ENCODE measurements at places on chromosomes 1 and 21.

DNA sequence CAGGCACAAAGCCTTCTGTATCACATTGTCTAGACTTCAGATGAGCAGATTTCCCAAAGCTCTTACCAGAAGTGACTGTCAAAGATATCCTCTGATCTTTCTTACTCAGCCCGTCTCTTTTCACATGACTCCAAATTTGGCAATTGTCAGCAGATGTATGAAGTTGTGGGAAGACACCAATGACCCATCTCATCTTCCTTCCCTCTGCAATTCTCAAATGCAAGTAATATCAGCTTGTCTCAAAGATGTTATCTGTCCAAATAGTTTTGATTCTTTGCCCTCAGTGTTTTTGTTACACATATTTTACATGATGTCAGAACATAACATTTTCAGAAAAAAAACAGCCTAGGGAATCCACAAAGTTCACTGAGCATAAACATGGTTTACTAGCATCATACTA lies 45.1 kb upstream of the RGS2 start:
- no peak for DNase-seq

GRCh38 chr1:31497601-31498000 lies 78.7 kb upstream of the TINAGL1 start:
- DNase-seq = no peak

GRCh38 chr1:67559222-67559700 lies 125.7 kb upstream of the GADD45A start:
- DNase-seq = no peak

DNA sequence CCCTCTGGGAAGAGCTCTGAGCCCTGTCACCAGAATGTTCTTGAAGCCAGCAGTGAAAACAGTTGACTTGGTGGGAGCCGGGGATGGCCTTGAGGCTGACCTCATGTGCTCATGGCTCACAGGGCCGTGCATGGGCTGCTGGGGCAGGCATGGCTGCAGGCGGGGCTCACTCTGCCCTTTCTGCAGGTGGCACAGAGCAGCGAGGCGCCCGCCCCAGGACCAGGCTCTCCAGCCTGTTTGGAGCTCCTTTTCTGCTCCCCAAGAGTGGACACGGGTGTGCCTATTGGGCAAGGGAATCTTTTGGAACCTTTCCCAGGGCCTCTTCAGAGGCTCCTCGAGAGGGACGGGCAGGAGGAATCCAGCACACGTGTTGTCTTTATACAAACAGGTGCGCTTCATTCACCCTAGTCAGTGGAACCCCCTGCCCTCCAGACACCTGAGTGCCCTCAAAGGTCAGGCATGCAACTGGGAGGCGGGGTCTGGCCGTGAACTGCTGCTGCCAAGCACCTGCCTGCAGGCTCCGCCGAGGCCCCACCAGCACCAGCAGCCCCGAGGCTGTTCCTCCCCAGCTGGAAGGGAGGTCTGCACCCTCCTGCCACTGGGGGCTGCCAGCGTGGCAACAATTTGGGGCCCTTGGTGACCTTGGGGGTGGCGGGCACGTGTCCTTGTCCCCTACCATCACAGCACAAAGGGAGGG lies 2.6 kb upstream of the TTC34 start:
- no peak for DNase-seq

- no peak for DNase-seq
Measured at GRCh38 chr1:55716610-55717009, 501.4 kb upstream of the USP24 start.
